ENCODE measurements at places on chromosomes 6 and 20. TPM values are rescaled to one million over a fixed set of nuclear protein-coding genes. Genes with fewer than 3 reads are reported as not detected.

GRCh38 chr6:156780102-156780641 lies 3.0 kb downstream of the ARID1B start:
- DNase-seq = peak; percentile 77

DNA sequence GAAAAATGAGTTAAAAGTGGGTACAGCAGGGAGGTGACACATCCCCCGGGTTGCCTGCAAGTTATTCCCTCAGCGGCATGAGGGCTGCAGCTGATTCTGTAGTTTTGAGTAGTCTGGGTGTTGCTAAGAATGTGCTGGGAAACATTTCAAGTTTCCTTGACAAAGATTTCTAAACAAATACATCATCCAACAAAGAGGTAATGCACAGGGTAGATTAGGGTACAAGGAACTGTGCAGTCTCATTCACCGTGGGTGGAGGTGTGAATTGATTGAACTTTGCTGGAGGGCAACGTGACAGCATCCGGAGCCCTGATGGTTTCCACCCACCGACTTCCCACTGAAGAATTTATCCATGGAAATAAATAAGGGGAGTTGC lies 21.8 kb downstream of the CASS4 start:
- DNase-seq = no peak

GRCh38 chr20:58833921-58834320 lies 16.8 kb downstream of the GNAS-AS1 start:
- DNase-seq = no peak

DNA sequence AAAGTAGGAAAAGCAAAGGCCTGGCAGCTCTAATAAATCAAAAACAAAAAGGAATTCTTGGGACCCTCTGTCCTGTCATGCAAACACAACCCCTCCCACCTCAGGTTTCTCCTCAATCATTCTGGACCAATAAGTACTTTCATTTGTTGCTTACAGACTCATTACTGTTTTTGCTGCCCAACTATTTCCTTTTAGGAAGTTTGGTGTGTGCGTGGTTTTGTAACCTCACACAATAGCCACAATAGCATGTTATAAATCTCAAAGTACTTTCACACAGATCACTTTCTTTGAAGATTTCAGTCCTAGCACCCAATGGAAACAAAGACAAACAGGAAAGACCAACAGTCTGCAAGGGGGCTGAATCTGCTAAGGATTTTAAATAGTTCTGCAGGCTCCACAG lies 4.5 kb downstream of the MRPL14 start:
- no peak for DNase-seq

DNA sequence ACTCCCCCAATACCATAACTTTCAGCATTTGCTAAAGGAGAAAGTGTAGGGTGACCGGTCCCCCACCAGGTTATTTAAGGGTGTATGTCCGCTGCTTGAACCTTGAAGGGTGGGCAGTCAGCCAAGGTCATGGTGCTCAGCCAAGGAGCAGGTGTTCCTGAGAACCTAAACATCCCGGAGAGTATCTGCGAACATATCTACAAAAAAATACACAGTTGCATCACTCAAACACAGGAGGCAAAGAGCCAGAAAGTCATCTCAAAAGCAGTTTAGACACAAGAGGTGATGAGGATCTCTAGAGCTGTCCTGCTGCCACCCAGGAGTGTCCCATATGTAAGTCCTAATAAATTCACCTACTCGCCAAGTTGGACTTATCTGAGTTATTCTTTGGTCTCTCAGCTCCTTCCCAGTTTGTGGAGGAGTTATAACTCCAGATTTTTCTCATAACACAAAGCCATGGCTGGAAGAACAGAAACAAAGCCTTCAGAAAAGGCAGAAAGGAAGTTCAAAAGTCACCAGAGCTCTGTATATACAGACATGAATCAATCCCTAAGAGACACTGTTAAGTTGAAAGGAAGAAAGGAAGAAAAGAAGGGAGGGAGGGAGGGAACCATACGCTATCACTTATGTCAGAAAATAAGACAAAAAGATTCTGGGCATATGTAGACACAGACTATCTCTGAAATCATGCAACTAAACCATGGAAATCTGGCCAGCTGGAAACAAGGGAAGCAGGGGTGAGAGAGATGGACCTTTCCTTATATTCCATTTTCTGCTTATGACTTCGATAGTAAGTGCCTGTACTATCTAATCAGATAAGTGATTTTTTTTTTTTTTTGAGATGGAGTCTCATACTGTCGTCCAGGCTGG lies 11.3 kb downstream of the MBOAT1 start:
- DNase-seq = no peak

Gene BEND6
- total RNA-seq = 8.0 TPM

- DNase-seq = no peak
Measured at GRCh38 chr6:6546318-6547109, 42.0 kb upstream of the LY86 start.

Gene FOXQ1
- 11.7 TPM for total RNA-seq

Data from Panc1 (cell line).